NCI-H345 (cell line): ENCODE measurements at places on chromosomes 16 and 17.
A peak's percentile ranks its signal among the peaks of the same experiment; 100 is the strongest.

DNA sequence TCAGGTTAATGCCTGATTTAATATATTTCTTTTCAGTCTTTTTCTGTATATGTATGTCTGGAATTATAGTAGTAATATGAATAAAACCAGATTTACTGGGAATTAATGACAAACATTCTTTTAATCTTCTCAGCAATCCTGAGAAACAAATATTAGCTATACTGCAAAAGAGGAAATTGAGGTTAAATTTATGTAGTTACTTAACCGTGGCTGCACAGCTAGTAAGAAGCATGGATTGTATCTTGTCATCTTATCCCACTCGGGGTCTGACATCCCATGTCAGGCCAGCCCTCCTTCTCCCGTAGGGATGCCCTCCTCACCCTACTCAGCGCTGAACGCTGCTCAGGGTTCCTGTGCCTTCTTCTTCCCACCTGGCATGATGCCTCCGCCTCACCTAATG lies 143.0 kb downstream of the FTO start:
- DNase-seq = no peak

- DNase-seq = no peak
These were observed 14.4 kb downstream of the ELAC2 start for GRCh38 chr17:13003454-13003851.

DNA sequence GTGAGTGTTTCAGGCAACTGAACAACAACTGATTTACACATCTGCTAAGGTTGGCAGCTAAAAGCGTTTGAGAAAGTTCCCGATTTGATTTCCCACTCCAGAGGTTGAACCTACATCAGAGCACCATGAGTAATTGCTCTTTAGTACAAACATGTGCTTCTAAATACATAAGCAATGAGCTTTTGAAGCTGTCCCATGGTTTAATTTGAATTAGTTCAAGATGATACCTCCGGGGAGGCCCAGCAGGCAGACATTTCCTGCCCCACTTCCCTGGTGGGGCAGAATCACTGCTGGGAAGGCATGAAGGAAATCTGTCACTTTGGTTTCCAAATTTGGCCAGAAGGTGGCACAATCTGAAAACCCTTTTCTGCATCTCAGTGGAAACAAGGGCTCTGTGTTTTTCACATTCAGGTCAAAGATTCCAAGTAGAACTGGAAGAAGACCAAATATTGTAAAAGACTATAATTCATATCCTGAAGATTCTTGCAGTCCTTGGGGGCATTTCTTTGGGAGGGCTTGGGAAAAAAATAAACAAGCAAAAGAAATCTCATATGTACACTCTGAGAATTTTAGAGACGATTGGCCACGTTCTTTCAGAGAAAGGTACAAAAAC lies 176.2 kb upstream of the FAM20A start:
- peak; percentile 79 for DNase-seq

GRCh38 chr16:87012954-87013938 lies 303.9 kb downstream of the C16orf95 start:
- no peak for DNase-seq

DNA sequence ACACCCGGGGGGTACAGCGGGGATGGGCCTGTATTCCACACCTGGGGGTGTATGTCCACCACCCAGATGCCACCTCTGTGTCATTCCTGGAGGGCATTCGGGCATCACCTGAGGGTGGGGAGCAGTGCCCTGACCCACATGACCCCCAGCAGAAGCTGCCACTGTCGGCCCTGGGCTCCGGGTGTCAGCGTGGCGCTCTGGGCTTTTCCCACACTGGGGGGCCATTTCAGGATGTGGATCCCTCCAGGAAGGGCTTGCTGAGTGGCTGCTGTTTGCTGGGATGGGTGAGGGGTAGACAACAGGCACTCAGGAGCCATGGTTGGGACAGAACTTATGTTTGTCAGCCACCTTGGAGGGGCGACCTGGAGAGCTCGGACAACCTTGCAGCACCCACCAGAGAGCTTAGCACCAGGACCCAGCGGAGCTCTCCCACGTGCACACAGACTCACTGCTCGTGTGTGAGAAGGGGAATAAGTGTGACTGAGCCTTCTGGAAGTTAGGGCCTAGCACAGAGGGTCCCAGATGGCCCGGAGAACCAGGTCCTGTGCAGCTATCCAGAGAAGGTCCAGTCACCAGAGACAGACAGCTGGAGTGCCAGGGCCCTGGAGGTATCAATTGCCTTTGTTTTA lies 102.7 kb downstream of the METRNL start:
- DNase-seq = no peak

DNA sequence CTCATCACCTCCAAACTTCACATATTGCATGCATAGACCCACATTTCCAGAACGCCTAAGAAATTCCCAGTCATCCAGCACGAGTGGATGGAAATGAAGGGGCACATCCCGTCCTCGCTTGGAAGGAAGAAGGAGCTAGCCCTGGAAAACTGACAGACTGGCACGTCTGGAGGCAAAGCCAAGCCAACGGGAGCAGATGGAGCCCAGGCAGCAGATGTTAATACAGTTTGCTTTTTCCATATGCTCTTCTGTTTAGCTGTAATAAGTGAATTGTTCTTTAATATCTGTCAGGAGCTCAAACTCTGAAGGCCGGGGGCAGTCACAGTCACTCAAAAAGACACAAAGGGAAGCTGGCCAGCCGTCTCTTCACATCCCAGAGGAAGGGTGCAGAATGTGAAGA lies 187.7 kb downstream of the XYLT1 start:
- DNase-seq = no peak

DNA sequence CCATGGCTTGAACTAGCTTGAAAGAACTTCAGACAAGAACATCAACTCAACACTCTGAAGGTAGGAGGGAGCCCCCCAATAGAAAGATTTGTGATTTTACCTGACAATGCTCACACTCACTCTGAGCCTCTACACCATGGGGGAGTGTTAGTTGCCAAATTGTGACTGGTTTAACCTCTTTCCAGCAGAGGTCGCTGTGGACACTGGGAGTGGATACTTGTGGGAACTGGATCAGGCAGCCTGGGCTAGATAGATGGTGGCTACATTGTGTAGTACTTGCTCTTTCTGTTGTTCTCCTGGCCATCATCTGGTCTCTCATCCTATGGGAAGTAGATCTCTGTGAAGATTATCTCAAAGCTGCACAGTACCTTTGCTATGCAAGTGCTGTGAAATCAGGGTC lies 2.9 kb downstream of the SMPD3 start:
- peak; percentile 74 for DNase-seq

- no peak for DNase-seq
These were observed 26.9 kb upstream of the TENT4B start for GRCh38 chr16:50126183-50126582.

DNA sequence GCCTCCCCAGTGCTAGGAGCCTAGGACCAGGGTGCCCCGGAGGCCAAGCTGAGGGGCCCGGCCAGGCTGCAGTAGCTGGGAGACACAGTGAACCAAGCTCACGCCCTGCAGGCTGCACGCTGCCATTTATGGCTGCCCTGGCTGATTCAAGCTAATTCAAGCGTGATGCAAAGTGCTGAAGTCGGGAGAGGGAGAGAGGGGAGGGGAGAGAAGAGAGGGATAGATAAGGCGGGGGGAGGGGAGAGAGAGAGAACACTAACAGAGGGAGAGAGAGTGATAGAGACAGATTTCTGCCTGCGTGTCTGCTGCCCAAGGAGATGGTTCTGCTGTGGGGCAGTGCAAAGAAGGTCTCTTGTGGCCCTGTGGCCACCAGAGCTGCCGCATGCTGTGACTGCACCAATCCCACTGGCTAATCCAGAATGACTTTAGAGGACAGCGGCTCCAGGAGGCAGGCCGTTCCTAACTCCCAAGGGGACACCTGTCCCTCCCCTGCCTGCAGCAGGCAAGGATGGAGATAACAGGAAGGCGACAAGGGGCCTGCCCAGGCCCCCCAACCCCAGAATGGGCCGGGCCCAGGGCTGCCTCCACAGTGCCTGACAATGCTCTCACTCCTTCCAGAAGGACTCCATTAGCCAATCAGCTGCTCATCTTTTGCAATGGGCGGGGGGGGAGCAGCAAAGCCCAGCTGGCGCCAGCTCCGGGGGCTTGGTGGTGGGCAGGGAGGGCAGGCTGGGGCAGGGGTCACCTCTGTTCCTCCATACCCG lies 12.9 kb downstream of the MXRA7 start:
- peak; percentile 89 for DNase-seq

GRCh38 chr16:71666928-71667707 lies 41.1 kb downstream of the MARVELD3 start:
- no peak for DNase-seq

DNA sequence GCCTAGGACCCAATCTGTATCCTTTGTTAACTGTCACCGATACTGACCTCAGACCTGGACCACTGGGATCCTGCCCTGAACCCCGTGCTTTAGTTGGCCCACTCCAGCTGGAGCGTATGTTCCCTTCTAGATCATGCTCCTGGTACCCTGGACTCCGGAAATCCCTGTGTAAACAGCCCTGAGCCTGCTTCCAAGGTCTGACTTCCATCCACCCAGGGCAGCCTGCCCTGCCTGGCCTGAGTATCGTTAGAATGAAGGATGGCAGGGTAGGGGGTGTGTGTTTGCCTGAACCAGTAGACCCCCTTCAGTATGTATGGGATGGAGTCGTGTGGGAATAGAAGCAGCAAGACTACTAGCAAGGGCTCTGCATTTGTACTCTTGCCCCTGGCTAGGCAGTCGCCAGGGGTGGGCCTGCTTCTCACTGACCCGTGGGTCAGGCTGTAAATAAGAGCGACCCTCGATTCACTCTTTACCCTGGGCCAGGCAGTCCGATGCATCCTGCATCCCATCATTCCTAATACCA lies 691 bp upstream of the TMEM98 start:
- no peak for DNase-seq

GRCh38 chr17:66689221-66689620 lies 145.7 kb upstream of the CACNG5 start:
- no peak for DNase-seq

DNA sequence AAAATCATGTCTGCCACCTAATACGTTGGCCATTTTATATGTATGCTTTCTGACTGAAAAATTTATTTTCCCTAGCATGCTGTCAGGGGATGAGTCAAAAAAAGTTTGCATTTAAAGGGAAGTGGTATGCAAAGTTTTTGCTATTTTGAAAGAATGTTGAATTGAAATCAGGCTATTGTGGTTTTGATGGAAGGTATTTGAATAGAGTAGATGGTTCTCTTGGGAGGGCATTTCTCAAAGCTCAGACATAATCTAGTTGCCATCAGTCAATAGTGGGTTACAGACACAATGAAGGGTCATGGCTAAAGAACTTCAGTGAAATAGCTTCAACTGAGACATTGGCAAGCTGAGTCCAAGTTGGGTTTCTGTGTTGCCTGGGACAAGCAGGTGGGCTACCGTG lies 102.4 kb downstream of the MAP2K6 start:
- no peak for DNase-seq

- DNase-seq = no peak
These were observed 4.2 kb downstream of the SYT17 start for GRCh38 chr16:19172098-19172780.

DNA sequence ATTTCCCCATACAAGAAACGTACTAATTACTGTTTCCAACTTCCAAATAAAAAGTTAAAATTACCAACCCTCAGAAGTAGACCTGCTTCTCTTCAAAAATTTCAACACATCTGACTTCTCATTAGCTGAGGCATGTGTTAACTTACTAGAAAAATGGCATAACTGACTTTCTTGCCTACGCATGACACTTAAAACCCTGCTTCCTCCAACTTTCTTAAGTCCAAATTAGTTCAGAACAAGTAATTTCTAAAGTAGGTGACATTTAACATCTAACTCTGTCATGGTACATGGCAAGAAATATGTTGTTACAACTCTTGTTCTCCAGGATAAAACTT lies 6.7 kb downstream of the USP7 start:
- no peak for DNase-seq

DNA sequence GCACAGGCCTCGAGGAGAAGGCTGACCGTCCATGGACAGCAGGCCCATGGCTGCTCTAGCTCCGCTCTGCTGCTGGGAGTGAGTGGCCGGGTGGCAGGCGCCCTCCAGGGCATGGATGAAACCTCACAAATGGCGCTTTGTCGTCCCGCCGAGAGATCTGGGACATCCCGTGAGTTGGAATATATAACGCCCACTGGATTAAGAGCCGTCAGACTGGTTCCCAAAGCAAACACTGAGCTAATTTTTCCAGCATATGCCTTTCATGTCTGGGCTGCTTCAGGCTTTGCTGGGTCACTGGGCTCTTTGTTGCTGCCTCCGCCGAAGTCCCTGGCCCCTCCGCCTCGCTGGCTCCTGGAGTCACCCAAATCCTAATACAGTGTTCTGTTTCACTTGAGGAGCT lies 266.3 kb downstream of the FOXL1 start:
- DNase-seq = no peak

DNA sequence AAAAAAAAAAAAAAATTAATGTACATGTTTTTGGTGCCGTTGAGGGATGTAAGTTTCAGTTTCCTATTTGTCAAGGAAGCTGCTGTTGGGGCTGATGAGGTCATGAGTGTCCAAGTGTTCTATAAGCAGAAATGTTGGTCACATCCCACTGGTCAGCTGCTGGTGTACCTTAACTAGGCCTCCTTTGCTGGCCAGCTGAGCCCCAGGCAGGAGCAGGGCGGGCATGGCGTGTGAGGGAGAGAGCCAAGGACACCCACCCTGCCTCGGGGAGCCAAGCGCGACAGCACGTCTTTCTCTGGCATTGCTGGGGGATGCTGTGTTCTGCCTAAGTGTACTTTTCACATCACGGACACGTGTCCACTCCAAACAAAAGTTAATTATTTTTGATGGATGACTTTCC lies 108.1 kb upstream of the CDC42EP4 start:
- DNase-seq = no peak

GRCh38 chr17:73118139-73118538 lies 25.7 kb upstream of the SLC39A11 start:
- DNase-seq = no peak

DNA sequence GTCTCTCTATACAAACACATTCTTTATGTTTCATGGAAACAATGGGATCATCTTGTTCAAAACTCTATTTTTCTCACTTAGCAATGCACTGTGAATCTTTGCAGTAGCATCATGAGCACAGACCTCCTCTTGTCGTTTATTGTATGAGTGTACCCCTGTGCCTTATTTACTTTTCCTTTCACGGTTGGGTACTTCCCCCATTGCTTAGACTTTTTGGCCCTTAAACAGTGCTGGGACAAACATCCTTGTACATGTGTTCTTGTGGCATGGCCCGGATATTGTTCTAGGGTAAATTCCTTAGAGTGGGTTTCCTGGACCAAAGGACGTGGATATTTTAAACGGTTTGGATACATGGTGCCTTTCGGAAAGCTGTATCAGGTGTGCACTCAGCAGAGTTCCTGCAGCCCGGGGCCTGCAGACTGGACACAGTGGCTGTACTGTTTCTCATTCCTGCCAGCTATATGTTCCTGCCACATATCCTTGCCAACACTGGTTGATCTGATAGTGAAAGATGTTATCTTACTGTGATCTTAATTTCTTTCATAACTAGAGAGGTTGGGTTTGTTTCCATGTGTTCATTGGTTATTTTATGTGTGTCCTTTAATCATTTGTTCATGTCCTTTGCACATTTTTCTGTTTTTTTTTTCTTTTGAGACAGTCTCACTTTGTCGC lies 111.1 kb downstream of the OR1D5 start:
- DNase-seq = no peak
